Activated T-helper 9 cell treated with anti-CD3 and anti-CD28 coated beads, Interleukin-2, amount 50 U/mL, for 16 hours (primary cell): ENCODE measurements at places on chromosomes 5 and 9.

- no peak for DNase-seq
These were observed 101.9 kb downstream of the DIRAS2 start for GRCh38 chr9:90540734-90541133.

- no peak for DNase-seq
These were observed 42.9 kb downstream of the FAF2 start for GRCh38 chr5:176491101-176491502.

DNA sequence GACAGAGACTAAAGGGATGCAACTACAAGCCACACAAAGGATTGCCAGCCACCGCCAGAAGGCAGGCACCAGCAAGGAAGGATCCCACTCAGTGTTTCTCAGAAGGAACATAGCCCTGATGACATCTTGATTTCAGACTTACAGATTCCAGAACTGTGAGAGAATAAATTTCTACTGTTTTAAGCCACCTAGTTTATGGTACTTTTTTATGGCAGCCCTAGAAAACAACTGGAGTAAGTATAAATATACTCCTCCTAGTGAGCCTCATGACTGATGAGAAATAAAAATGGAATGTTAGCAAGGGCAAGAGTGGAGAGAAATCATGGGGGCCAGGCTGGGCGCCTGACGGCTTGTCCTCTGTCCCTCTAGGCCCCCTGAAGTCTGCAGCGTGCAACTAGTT is 307.3 kb downstream of the PIK3R1 start:
- DNase-seq: no peak

GRCh38 chr9:5388026-5388819 is 48.5 kb upstream of the RLN1 start:
- no peak for DNase-seq

- no peak for DNase-seq
These were observed 52.5 kb upstream of the NKD2 start for GRCh38 chr5:955886-956761.

GRCh38 chr5:77337686-77338085 is 127.2 kb downstream of the PDE8B start:
- no peak for DNase-seq

- no peak for DNase-seq
These were observed 112.4 kb downstream of the MEF2C start for GRCh38 chr5:88770276-88771257.

- no peak for DNase-seq
These were observed 69.2 kb downstream of the RALGPS1 start for GRCh38 chr9:126983767-126984166.

DNA sequence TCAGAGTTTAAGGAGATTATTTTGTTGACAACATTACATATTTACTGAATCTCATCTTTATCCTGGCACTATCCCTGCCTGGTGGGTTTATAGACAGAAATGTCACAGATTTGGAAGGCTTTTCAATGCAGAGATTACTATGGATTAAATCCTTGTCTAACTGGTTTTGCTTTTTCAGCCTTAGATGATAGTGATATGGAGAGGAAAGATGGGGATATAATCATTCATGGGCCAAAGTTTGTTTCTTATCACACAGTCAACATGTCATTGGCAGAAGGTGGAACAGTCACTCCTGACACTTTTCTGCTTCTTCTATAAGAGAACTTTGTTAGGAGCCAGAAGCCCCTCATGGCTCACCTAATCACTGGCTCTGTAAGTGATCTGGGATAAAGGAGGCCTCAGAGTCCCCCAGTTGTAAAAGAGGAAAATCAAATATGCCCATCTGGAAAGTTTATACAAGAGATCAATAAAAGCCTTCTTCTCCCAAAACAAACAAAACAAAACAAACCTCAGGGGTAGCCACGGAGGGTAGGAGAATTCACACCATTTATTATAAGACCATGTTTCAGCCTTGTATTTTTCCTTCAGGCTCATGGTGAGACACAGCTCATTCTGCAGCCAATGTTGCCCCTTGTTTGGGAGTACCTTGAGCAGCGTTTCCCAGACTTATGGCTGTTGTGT is 101.2 kb downstream of the PCSK1 start:
- DNase-seq: no peak

- DNase-seq: no peak
These were observed 101.0 kb upstream of the SH3GL2 start for GRCh38 chr9:17477816-17478215.

- DNase-seq: no peak
These were observed 106.9 kb downstream of the GLDC start for GRCh38 chr9:6538666-6539071.

- DNase-seq: no peak
These were observed 133.6 kb downstream of the NFIB start for GRCh38 chr9:14180093-14180959.

DNA sequence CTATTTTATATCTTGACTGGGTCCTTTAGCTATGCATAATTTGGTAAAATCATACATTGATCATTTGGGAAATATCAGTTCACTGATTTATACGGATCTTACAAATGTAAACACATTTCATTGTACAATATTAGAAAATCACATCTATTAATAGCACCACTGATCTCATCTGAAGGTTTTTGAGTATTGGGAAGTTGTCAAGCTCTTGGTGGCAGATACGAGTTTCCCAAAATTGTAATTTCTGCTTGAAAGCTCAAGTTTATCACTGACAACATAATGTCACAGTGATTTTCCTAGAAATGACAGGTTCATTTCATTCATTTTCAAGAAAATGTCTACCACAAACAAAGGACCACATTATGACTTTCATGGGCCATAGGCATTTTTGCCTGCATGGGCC is 3.0 kb upstream of the MACROH2A1 start:
- DNase-seq: no peak

- DNase-seq: no peak
These were observed 147.6 kb downstream of the KIAA0825 start for GRCh38 chr5:94470802-94471201.

DNA sequence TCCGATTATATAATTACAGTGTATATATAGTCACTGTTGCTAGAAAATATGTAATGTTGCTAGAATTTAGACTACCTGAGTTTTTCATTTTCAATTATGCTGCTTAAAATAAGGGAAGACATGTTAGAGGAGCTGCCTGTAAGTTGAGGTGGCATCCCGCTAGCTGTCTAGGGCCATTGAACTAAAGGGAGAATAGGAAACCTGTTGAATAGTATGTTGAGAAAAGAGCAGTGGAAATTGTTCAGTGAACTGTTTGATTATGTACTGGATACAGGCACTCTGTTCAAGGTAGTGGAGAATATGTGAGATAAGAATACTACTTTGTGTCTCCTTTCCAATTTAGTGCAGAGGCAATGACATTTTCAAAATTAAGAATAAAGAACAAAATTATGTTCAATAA is 89.6 kb downstream of the CSNK1G3 start:
- DNase-seq: no peak

DNA sequence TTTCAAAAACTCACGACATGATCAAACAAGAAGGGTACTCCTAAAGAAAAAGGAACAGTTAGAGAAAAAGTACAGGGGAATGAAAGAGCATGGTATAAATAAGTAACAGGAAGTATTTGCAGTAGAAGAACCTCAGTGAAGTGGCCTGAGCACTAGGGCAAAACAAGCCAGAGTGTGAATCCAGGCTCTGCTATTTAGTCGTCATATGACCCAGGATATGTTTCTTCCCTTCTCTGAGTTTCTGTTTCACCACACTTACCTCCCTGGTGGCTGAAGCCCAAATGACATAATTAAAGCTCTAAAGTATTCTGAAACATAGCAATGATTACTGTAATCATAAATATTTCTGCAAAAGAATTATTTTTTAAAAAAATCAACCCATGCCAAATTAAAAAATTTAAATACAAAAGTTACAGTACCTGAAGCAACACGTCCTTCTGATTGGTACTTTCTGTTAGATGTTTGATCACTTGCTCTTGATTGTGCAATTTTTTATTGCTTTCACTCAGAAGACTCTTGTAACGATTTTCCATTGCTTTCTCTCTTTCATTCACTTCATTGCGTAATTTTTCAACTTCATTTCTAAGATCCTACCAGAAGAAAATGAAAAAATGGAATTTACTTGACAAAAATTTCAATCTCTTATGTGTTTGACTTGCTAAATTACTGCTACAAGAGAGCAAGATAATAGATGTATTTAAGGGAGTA is 88.9 kb downstream of the CDK5RAP2 start:
- no peak for DNase-seq

DNA sequence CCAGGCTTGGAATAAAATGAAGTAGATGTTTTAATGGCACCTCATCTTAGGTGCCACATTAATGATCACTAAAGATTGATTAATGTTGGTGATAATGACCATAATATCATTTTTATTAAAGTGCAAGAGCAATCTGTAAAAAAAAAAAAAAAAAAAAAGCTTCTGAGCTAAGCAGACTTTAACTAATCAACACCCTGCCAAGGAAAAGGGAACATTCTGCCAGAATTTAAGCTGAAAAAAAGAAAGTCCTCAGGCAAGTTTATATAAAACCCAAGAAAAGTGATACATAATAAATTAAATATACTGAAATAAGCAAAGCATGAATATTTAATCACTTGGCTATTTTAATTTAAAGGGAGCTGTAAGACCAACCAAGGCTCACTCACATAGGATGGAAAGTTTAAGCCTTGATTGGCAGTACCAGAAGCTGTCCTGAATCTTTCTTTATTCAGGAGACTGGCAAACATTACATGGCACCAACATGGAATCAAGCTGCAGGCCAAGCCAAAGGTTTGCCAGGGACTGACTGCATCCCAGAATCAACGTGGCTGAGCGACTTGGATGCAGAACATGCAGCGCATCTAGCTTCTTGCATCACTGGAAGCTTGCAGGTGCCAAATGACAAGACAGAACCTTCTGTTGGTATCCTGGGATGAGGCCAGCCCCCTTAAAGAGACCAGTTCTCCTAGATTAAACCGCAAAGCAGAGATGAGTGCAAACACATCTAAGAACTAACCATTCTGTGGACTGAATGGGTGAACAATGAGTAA is 413.6 kb downstream of the ENC1 start:
- no peak for DNase-seq

DNA sequence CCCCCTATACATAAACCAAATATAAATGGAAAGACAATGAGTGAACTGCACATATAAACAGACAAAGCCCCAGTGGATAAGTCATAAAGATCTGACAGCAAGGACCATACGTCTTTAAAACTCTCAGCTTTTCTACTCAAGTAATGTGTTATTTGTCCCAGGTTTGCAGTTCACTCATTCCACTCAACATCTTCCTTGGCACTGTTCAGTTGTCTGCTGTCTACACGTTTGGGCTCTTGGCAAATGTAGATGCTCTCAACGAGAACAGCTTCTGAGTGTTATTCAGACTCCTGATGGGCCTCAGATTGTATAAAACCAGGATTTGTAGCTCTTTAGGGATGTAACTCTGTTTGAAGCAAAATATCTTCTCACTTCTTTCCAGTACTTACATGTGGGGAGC is 198.2 kb upstream of the SEMA6A start:
- no peak for DNase-seq

DNA sequence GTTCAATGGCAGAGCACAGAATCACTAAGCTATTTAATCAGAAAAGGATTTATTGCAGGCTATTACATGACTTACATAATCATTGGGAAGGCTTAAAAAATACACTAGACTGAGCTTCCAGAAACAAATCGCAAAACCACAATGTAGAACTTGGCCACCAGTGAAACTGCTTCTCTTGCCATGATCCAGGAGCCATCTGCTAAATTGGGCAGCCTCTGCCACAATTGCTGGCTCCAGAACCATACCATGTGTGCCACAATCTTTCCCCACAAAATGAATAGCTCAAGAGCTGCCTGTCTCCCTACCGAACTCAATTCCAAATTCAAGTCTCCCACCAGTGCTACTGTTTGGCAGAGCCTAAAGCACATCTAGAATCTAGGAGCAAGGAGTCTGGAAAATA is 9.8 kb upstream of the ERAP1 start:
- DNase-seq: no peak

GRCh38 chr5:1754531-1755220 is 45.0 kb downstream of the MRPL36 start:
- DNase-seq: no peak

DNA sequence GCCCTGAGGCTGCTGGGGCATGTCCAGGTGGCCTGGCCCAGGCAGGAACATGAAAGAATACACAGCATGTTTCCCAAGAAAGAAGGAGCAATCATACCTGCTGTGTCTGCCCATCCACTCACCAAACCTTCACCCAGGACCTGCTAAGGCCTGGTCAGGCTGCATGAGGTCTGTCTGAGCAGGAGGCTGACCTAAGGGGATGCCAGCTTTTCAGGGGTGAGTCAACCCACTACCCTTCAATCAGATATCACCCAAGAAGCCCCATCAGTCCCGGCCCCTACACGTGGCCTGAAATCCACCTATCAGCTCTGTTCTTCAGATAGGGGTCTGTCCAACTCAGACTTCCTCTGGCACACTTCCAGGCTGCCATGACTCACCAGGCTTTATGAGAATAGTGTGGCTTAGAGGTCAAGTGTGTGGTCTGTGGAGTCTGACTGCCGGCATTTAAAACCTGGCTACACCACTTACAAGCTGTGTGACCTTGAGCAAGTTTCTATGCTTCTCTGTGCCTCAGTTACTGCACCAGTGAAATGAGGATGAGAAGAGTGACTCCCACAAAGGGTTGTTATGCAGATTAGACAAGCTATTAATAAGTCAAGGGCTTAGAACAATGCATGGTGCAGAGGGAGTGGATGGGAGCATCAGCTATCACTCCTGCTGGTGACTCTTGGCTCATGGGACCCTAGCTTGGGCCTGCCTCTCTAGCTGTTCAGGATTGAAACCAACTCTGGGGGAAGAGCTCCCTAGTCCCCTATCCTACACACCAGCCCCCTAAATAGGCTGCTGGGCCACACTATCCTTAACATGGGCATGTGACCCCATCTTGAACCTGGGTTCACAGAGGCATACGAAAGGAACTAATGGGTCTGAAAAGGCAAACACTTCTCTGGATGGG is 130.3 kb downstream of the PAX5 start:
- DNase-seq: no peak

GRCh38 chr9:112337547-112337946 is 4.1 kb upstream of the PTBP3 start:
- DNase-seq: no peak

DNA sequence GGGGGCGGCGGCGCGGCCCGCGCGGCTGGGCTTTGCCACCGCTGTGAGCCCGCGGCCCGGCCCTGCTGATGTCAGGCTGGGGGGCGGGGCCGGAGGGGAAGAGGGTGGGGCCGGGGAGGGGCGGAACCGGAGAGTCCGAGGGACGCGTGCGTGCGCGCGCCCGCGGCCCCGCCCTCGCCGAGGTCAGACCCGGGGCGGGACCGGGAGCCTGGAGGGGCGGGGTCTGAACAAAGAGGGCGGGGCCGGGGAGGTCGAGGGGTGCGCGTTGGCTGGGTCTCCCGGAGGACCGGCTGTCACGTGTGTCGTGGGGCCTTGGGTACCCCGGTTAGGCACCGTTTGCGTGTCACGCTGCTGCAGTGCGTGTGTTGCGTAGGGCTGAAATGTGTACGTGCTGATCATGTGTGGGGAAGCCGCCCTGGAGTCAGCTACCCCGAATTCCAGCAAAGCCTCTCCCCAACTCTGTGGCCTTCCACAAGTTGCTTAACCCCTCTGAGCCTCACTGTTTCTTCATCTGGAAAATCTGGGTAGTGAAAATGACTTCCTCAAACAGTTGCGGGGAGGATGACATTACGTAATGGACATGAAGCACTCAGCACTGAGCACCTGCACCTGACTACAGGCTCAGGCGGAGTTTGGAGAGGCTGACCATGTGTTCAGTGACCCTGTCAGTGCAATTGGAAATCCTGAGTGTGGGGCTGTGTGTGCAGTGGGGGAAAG is at the start of gene RALGDS:
Gene RALGDS (minus strand): TSS at position 43 of the 717 bp plus-strand sequence. CDS start 86 bp downstream, outside the sequence.
- peak; percentile 89 for DNase-seq

GRCh38 chr9:133238272-133238850 is 29.3 kb upstream of the OBP2B start:
- no peak for DNase-seq

- no peak for DNase-seq
These were observed 32.4 kb upstream of the CYFIP2 start for GRCh38 chr5:157233515-157233914.

- no peak for DNase-seq
These were observed 12.0 kb downstream of the RALGDS start for GRCh38 chr9:133108794-133109641.
